NCI-H345 (cell line): ENCODE measurements at places on chromosomes 12 and 14.

DNA sequence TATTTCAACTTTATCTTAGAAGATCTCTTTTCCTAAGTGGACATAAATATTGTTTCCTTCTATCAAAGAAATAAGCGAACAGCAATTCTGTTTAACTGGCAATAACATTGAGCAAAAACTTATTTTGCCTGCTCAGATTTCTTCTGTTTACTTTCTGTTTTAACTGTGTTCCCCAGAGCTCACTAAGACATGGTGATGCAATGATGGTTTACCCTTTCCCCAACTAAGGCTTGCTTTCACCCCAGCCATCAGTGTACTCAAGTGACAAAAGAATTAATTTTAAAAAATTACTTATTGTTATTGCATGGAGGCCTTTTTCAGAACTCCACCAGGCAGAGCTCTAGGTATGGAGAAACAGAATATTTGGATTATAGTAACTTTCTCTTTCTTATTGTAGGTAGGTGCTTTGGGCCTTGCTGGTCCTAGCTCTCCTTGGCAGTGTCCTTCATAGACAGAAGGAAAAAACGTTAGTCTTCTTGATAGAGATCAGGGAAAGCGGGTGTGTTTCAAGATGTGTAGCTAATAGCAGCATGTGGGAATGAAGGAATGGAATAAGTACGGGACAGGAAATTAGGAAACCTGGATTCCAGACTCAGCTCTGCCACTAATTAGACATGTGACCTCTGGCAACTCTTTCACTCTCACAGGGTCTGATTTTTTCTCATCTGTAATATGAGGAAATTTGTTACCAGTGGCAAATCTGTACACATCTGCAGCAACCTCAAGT is 14.6 kb upstream of the DDHD1 start:
- no peak for DNase-seq

GRCh38 chr12:82470906-82471512 is 112.7 kb downstream of the METTL25 start:
- DNase-seq = no peak

- no peak for DNase-seq
These were observed at the start of gene SDSL for GRCh38 chr12:113422030-113422885. SDSL (plus strand) TSS chr12:113422380; CDS start chr12:113427983, 5,603 bp downstream.

DNA sequence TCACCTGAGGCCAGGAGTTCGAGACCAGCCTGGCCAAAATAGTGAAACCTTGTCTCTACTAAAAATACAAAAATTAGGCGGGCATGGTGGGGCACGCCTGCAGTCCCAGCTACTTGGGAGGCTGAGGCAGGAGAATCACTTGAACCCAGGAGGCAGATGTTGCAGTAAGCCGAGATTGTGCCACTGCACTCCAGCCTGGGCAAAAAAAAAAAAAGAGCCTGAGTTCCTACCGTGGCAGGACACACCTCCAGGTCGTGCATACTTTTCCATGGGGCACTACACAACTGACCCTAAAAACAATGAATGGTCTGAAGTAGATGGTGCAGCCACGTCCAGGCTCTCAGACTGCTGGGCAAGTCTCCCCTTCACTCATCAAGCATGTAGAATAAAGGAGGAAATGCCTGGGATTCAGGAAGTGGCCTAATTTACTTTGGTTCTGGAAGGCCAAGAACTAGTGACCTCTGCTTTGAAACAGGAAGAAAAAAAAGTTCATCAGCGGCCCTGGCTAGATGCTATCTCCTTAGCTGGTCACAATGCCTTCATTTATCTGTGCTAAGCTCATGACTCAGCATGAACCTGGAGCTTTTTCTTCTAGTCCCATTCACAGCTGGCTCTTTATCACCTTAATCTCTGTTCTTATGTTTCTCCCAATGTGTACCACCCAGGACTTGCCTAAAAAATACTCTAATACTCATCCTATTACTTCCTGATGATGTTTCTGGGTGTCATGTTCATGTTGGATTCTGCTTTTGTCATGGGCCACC is 55.8 kb upstream of the OR6J1 start:
- no peak for DNase-seq
